ENCODE measurements at places on chromosomes 1 and 21.
A peak's percentile ranks its signal among the peaks of the same experiment; 100 is the strongest.

DNA sequence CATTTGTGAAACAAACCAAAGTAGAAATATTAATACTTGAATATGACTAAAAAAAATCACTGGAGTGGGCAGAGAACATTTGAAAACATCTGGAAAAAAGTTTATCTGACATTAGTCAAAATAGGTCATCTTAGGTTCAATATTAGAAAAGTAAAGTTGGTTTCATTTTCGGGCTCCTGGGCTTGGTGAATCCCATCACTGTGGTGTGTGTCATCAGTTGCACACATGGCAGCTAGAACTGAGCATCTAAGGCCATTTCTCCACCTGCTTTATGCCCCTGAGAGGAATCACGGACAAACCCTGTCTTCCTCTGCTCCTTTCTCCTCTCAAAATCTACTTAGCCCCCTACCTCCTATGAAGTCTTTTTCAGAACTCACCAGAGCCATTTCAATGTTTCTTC is 5.4 kb downstream of the HSD11B1 start:
- DNase-seq = no peak

DNA sequence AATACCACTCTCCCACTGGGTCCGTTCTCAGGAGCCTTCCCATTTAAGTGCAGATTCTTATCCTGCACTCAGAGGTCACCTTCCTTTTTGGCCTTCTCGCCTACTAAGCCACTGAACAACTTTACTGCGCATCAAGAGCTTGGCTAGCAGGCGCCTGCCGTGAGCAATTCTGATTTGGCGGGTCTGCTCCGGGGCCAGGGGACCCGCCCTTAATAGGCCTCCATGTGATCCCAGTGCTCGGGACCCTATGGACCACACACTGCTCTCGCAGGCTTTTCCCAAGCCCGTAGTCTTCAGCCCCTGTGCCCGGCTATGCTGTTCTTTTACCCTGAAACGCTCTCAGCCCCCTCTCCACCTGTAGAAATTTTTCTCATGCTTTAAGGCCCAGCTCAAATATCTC is 45.1 kb downstream of the BCL9 start:
- DNase-seq = no peak

DNA sequence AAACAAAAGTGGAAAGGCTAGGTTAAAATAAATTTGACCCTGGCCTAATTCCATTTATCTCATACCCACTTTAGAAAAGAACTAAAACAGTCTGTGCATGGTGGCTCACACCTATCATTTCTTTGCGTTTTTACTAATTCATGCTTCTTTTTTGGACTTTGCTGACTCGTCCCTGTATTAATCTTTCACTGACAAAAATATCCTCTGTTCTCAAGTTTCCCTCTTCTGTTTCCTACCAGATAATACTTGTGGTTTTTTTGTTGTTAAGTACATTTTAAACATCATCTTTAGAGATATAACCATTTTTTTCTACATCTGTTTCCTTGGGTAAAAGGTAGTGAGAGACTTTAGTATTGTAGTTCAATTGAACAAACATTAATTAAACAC is 11.5 kb downstream of the CNST start:
- no peak for DNase-seq

- no peak for DNase-seq
These were observed 258 bp downstream of the CCT3 start for GRCh38 chr1:156337888-156338179.

- no peak for DNase-seq
These were observed 5.8 kb upstream of the ALDH4A1 start for GRCh38 chr1:18907917-18908845.

- no peak for DNase-seq
These were observed 125.2 kb downstream of the SYF2 start for GRCh38 chr1:25106976-25107642.

DNA sequence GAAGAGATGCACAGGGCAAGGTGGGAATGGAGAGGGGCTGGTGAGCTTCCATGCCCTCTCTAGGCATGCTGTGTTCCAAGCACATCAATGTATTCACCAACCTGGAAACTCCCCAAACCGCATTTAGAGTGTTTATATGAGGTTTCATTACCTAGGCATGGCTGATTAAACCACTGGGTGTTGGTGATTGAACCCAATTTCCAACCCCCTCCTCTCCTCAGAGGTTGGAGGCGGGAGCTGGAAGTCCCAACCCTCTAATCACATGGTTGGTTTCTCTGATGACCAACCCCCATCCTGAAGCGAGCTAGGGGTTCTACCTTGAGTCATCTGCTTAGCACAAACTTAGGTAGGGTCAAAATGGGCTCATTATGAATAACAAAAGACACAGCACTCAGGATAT is 3.0 kb upstream of the PPIE start:
- DNase-seq = no peak

DNA sequence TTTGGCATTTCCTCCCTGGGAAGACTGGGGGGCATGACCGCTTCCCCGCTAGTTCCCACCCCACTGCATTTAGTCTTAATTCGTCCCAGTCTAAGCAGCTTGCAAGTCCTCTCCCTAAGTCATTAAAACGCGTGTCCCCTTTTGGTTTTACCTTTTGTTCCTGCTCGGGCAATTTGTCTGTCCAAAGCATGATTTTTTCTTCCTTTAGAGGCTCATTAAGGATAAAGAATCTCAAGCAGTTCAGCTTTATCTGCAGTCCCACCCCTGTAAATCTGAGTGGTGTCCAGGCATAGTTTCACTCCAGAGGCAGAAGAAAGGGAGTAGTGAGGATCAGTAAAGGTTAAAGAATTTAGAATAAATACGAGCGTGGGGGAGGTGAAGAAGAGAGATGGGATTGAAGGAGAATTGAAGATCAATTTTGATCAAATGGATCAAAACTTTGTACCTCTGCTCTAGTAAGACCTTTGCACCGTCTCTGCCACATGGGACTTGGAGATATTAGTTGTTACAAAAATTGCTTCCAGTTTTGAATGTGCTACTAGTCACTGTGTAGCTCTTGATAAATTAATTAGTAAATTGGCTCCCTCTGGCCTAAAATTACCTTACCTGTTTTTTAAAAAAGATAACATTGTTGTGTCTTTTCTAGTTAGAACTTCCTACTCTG is 989 bp upstream of the ETV3 start:
- DNase-seq = no peak

DNA sequence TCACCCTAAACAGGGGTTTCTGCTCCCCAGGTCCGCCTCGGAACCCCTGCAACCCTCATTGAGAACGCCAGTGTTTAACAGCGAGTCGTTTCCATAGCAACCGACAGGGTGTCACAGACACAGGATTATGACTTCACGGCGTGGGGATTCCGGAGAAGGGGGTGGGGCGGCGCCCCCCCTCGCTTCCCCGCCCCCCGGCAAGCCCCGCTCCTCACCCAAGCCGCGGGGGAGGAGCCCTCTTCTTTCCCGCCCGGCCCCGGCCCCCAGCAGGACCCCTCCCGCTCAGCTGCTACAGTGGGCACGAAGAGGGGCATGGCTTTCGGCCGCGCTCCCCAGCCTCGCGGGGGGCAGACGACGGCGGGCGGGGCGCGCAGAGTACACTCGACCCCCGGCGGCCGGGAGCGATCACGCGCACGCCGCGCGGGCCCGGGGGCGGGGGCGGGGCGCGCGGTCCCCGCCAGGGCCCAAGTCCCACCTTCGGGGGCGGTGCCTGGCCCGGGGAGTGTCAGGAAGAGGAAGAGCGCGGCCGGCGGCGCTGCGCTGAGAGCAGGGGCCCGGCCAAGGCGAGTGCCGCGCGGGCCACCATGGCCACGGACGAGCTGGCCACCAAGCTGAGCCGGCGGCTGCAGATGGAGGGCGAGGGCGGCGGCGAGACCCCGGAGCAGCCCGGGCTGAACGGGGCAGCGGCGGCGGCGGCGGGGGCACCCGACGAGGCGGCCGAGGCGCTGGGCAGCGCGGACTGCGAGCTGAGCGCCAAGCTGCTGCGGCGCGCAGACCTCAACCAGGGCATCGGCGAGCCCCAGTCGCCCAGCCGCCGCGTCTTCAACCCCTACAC is at the start of gene EFHD2:
Gene EFHD2, plus strand, starts transcription at position 501 of the 835 bp plus-strand sequence. Its CDS starts 84 bp downstream, at position 585.
- peak; percentile 60 for DNase-seq

DNA sequence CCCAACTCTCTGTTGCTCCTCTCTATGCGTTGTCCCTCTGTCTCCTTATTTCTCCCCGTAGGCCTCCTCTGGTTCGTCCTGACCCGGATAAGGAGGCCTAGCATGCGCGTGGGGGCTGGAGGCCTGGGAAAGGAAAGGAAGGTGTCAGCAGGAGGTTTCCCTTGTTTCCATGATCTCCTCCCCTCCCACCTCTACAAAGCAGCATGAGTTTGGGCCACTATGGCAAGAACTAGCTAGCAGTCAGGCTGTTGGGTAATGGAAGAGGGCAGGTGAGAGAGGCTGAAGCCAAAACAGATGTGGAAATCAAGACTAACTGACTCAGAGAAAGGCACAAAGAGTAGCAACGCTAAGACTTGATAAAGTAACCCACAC is 687 bp upstream of the SEMA6C start:
- DNase-seq = no peak

DNA sequence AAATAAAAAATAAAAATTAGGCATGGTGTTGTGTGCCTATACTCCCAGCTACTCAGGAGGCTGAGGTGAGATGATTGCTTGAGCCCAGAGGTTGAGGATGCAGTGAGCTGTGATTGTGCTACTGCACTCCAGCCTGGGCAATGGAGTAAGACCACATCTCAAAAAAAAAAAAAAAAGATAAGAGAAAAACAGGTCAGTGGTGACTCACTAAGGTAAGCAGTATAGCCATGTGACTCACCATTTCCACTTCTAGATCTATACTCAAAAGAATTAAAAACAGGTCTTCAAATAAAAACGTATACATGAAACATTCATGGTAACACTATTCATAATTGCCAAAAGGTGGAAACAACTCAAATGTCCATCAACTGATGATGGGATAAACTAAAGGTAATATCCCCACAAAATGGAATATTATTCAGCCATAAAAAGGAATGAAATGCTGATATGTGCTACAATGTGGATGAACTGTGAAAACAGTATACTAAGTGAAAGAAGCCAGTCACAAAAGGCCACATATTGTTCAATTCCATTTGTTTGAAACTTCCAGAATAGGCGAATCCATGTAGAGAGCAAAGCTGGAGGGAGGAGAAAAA is 75.1 kb downstream of the ZNF281 start:
- DNase-seq = no peak

GRCh38 chr1:183470147-183470960 is 1.9 kb upstream of the SMG7 start:
- DNase-seq = peak; percentile 84

DNA sequence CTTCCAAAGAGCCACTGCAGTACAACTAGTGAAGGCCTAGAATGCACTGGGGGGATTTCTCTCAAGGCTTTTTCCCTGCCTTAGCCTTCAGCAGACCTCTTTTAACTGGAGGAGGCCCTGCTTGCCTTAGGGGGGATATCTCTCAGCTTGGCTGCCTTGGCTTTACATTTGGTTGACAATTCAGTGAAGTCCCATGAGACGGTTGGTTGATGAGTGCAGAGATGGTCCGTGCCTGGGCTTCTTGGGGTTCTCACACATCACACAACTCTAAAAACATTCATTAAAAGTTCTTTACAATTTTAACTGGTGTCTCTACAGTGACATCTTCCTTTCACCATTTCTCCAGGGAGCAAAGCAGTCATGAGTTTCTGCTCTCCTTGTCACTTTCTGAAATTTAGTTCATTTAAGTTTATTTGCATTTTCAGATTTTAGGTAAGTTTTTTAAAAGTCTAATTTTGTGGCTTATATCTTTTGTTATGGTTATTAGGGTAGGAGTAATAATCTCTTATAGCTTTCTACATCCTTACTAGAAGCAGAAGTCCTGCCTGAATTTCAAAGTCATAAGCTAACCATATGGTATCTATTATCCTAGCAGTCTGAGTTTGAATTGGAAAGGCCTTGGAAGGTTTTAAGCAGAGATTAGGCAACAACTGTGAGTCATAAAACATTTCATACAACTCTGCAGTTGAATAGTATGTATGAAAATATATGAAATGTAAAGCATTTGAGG is 487.6 kb downstream of the DPYD start:
- DNase-seq = no peak

DNA sequence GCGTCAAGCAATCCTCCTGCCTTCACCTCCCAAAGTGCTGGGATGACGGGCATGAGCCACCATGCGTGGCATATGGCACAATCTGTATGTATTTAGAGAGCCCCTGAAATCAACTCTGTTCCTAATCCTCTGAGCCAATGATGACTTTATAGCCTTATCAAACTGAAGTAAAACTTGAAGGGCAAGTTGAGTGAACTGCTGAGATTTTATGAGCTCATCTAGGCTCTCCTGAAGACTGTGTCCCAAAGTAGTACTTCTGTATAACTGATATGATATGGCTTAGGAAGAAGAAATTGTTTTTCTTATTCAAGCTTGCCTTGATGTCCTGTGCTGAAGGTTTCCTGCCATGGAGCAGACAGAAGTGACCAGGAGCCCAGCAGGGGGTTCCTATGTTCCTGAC is 23.7 kb upstream of the NKAIN1 start:
- DNase-seq = no peak

All from stimulated activated CD4-positive, alpha-beta T cell treated with anti-CD3 and anti-CD28 coated beads, Interleukin-1b, Interleukin-23, amount 100 ng/mL, for 24 hours (primary cell).